Muscle of leg (tissue), 16 donors: ENCODE measurements at places on chromosomes 3 and 15.

DNA sequence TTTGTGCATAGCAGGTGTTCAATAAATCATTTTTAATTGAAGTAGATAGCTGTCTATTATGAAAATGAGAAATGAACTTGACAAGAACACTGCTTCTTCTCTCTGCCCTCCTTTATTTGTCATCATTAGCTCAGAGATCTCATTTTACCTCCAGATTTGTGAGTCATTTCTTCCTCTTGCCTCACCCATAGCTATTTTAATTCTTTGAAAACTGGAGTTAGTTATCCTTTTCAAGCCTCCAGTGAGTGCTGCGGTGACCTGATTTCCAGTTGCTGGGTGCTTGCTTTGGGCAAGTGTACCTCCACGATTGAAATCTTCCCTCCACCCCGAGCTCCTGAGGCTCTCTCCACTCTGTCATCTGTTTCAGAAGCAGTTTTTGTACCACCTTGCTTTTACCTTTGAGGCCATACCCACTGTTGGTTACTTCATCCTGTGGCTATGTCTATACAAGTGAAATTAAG lies 114.6 kb downstream of the NFKBIZ start:
- DNase-seq = no peak

DNA sequence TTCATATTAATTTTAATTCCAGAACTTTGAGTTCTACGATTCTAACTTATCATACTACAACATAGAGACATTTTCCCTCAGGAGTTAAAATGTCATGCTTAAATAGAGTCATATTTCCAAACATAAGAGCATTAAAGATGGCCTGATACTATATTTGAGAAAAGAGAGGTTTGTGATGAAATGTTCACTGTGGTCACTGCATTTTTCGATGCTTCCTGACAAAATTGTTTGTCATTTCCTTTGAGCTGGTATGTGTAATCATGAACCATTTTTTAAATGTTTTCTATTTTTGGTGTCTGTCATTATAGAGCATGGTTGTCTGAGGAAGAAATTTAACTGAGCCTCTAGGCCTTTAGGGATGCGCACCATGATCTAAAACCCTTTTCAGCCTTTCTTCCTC lies 721.4 kb upstream of the NR2F2 start:
- no peak for DNase-seq

DNA sequence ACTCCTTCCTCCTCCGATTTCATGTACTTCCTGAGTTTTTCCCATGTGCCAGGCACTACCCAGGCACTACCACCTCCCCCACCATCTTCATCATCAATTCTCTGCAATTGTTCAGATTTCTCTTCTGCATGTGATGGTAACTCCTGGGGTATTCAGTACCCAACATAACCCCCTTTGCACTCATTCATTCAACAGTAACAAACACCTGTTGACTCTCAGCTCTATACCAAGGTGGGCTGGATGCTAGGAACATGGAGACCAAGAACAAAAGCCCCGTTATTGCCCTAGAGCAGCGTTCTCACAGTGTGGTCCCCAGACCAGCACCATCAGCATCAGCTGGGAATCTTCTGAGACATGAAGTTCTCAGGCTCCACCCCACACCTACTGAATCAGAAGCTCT lies 113.0 kb upstream of the CHD2 start:
- no peak for DNase-seq

DNA sequence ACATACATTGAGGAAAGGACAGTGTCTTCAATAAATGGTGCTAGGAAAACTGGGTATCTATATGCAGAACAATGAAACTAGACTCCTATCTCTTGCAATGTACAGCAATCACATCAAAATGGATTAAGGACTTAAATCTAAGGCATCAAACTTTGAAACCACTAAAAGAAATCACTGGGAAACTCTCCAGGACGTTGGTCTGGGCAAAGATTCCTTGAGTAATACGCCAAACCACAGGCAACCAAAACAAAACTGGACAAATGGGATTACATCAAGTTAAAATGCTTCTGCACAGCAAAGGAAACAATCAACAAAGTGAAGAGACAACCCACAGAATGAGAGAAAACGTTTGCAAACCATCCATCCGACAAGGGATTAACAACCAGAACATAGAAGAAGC lies 14.5 kb downstream of the LAMP3 start:
- DNase-seq = no peak

- no peak for DNase-seq
Measured at GRCh38 chr3:43364926-43365325, 78.6 kb downstream of the SNRK start.

- DNase-seq = no peak
Measured at GRCh38 chr3:41575724-41576123, 376.4 kb downstream of the CTNNB1 start.

DNA sequence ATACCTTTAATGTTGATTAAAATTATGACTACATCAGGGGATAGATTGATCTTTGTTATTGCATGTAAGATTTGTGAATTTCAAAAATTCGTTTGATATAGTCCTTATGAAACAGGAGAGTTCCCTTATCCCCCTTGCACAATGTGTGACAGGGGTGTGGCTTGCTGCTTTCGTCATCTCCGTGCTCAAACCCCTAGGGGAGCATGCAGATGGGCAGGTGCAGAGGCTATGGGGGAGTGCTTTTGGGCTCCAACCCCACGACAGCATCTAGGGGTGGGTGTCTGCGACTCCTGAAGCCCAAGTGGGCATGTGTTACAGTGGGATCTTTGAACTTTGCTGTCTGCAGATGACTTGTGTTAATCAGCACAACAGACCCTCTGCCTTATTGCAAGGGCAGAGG lies 360.1 kb upstream of the GOLIM4 start:
- no peak for DNase-seq
